ENCODE measurements at places on chromosomes 11 and 22. TPM values are rescaled to one million over a fixed set of nuclear protein-coding genes. Genes with fewer than 3 reads are reported as not detected.

The MS4A4A gene
- not detected for total RNA-seq

The NAALAD2 gene
- total RNA-seq = 2.4 TPM

The LGALS12 gene
- total RNA-seq = not detected

The DEUP1 gene
- total RNA-seq = not detected

The APOBEC3G gene
- 7.0 TPM for total RNA-seq

The IFITM1 gene
- total RNA-seq = 0.42 TPM

The LRRC75B gene
- total RNA-seq = 7.1 TPM

The SLC17A6 gene
- not detected for total RNA-seq

The LRRN4CL gene
- 0.23 TPM for total RNA-seq

The OR5P2 gene
- not detected for total RNA-seq

The PIH1D2 gene
- total RNA-seq = 1.2 TPM

The PPM1F gene
- total RNA-seq = 34.4 TPM

The GSTT2B gene
- 4.2 TPM for total RNA-seq

The CDC45 gene
- total RNA-seq = 1.2 TPM

The SHANK3 gene
- 0.59 TPM for total RNA-seq
